ENCODE measurements at places on chromosomes 3 and 15.

DNA sequence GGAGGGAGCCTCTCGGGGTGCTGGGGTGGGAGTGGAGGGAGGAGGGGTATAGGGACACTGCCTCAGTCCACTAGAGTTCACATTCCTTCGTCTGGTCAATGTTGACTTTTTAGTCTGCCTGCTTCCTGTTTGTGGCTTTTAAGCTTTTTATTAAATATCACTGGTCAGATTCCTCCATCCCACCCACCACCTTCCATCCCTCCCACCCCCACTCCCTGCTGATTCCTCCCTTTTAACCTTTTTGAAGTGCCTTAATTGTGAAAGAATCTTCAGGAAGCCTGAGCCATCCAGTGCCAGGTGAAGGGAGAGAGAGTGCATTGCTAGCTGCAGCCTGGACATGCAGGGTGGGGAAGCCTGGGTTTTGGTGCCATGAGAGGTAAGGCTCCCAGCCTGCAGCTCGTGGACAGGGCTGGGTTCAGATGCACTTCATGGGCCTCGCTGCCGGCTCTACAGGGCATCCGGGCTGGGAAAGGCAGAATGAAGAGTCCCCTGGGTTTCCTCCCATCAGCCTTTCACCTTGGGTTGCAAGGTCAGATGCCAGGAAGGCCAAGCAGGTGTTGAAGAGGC is 105.9 kb downstream of the DNAJB8 start:
- DNase-seq: no peak

- DNase-seq: no peak
Measured at GRCh38 chr15:50854601-50855490, 53.6 kb upstream of the AP4E1 start.

DNA sequence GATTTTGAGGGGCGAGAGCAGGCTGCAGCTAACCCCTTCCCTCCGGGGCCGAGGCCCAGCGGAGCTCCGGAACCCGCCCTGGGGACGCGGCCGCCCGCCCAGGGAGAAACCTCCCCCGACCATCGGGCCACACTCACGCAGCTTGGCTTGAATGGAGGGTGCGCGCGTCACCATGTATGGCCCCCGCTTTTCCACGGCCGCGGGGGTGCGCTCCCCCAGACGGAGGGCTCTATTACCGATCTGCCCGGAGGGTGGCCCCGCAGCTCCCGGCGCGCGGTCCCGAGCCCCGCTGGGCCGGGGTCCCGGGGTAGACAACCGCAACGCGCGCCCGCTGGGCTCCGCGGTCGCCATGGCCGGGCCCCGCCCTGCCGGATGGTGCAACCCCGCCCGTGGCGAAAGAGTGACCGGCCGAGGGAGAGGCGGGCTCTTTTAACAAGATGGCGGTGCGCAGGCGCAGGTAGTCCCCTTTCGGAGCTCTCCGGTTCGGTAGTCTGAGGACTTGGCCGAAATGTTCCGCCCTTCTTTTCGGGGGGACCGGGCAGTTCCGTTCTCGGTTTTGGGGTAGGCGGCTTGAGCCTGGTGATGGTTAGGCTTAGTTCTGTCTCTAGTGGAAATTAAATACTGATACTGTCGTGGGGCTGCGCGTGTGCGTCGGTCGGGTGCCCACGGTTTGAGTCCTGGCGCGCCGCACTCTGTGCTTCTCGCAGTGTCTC is at the start of gene FAM219B:
TSS of gene FAM219B (minus strand) at position 402 of the 713 bp plus-strand sequence. CDS start at position 351, 51 bp downstream.
- peak; percentile 84 for DNase-seq

DNA sequence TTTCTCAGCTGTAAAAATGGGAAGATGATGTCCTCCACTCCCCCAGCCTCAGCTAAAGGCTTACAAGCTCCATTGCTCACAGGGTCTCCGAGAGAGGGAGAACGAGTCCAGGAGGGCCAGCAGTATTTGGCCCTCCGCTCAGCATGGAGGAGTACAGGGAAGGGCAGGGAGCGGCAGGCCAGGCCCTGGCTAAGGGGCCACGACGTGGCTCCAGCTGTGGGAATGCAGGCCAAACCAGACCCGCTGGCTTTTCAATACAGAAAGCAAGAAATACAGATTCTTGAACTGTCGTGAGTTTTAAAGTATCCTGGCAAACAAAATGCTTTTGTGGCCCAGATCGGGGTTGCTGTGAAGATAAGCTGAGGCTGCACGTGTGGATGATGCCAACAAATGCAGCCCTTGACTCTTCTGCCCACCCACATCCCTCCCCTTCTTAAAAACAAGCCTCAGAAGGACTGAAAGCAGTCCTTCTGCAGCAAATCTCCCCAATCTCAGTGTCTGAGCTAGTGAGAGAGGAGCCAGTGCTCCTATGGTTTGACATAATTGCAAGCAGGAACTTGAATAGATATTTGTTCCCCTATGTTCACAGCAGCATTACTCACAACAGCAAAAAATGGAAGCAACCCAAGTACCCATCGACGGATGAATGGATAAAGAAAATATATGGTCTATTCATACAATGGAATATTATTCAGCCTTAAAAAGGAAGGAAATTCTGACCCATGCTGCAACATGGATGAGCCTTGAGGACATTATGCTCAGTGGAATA is 18.5 kb upstream of the FBLN2 start:
- no peak for DNase-seq

DNA sequence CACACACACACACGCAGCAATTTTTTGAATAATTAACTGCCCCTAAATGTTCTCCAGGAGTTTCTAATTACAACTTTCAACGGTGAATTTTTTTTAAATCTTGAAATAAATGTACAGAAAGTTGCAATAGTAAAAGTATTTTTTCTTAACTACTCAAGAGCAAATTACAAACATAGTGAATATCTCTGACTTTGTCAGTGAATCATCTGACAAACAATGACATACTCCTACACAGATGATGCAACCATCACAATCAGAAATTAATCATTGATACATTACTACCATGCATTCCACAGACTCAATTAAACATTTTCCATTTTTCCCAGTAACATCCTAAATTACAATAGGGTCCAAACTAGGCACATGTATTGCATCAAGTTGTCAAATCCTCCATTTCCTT is 597.3 kb downstream of the NAALADL2 start:
- DNase-seq: no peak

- DNase-seq: peak; percentile 76
Measured at GRCh38 chr15:51982013-51982769, 10.6 kb upstream of the LEO1 start.

DNA sequence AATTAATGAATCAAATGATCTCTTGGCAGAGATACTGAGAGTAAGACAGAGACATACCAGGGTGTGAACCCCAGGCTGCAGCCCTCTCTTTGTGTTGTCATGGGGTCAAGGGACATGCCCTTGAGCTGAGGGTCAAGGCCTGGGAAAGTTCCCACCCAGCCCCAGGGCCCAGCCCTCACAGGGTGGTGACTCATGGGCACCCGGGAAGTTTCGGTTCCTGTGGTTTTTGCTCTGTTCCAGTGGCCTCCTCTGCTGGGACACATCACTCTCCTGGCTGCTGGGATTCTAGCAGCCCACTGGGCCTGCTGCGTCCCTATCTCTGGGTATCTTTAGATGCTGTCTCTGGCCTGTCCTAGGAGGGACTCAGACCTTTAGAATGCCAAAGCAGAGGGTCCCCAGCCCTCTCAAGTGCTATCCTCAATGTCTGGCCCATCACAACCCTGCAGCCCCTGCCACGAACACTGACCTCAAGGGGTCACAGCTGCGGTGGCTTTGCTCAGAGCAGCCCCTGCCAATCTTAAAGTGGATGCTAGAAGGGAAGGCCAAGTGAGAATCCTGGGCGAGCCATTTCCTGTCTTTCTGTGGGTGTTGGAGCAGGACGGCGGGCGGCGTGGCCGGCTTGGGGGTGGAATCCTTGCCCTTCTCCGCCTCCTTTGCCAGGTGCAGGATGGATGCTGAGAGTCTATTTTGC is 148.4 kb upstream of the TLE3 start:
- DNase-seq: peak; percentile 73

- no peak for DNase-seq
Measured at GRCh38 chr3:13768453-13768852, 111.4 kb downstream of the WNT7A start.

DNA sequence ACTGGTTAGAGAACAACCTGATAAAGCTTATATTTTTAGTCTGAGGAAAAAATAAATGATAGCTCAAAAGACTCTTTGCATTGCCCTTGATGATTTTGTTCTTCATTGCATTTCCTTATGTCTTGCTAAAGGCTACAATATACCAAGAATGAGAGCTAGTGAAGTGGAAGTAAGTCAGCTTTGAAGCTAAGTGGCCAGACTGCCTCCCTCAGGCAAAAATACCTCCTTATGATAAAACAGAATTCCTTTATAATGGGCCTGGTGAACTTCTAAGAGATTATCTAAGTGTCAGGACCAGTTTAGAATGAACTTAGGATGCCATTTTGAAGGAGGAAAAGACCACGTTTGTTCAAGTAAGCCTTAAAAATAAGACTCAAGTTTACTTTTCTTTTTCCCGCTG is 678.4 kb downstream of the ROBO2 start:
- no peak for DNase-seq

DNA sequence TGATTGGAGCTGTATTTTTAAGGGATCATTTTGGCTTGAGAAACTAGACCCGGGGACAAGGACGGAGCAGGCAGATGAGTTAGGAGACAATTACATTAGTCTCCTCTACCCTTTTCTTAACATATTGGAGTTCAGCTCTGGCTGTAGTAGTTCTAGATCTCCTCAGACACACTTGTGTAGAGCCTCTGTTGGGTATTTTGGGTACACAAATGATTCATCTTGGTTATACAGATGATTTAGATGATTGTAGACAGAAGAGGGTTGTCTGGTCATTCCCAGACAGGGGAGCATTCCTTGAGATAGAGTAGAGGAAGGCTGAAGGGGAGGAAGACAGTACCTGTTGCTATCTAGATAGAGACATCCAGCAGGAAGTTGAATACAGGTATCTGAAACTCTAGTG is 43.4 kb downstream of the CD86 start:
- DNase-seq: no peak

DNA sequence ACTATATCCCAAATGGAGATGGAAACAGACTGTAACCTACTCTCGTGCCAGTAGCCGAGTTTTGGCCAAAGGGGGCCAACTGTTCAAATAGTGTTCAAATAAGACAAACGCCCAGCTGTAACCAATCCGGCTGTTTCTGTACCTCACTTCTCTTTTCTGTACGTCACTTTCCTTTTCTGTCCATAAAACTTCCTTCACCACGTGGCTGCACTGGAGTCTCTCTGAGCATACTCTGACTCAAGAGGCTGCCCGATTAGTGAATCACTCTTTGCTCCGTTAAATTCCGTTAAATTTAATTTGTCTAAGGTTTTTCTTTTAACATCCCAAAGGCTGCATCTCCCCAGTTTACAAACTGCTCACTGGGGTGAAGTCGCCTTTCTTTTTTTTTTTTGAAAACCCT is 219.2 kb upstream of the P2RY1 start:
- no peak for DNase-seq

- no peak for DNase-seq
Measured at GRCh38 chr15:47652328-47652727, 65.0 kb upstream of the SEMA6D start.

GRCh38 chr3:143654906-143655305 is 193.4 kb downstream of the SLC9A9 start:
- no peak for DNase-seq

GRCh38 chr3:178386880-178387279 is 149.4 kb upstream of the KCNMB2 start:
- DNase-seq: no peak

GRCh38 chr15:100980410-100981046 is 61.4 kb downstream of the LRRK1 start:
- DNase-seq: no peak

DNA sequence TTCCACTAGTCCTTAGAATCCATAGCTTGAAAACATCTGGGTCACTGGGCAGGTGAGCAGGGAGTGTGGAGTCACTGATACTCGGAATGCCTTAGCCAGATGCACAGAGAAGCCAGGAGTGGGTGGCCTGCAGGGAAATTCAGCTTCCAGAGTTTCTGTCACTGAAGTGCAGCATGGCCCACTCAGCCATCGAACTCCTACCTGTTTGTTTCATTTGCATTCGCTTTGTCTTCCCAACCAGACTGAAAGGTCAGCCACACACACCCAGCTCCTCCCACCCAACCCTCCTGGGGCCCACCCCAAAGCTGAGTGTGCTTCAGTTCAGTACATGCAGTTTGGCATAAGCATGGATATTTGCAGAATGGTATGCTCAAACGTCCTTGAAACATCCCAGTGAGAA is 124.5 kb upstream of the ATP10A start:
- DNase-seq: no peak

GRCh38 chr3:32354362-32354778 is 37.3 kb upstream of the CMTM7 start:
- no peak for DNase-seq

- DNase-seq: no peak
Measured at GRCh38 chr3:10532939-10533736, 27.8 kb upstream of the ATP2B2 start.

DNA sequence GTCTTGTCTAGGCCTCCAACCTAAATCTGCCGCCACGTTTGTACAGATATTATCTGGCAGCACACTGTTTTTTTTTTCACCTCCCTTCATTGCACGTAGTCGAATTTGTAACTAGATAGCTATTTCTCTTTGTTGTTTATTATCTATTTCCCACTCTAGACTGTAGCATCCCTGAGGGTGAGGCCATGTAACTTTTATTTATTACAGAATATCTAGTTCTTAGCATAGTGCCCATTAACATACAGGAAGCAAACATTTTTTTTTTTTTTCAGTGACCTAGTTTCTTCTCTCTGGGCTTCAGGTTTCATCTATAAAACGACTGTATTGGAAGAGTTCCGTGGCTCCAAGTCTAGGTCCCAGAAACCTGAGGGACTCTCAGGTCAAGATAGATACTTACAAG is 354.3 kb downstream of the FGF12 start:
- DNase-seq: no peak

- DNase-seq: no peak
Measured at GRCh38 chr15:99268431-99268830, 17.1 kb downstream of the LRRC28 start.

DNA sequence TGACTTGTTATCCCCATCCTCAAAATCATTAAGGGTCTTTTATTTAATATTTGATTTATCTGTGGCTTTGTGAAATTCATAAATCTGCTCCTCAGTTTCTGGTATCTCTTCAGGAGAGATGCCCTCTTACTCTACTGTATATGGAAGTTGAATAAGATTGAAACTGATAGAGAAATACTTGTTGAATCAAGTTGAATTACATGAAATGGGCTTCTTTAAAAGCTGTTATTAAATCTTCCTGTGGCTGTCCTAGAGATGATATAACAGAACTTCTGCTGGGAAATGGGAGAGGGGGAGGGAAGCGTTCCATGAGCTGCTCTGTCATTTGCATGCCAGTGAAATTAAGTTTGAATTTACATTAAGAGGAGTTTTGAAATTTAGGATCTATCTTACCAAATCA is 494.4 kb upstream of the TPRG1 start:
- no peak for DNase-seq

- no peak for DNase-seq
Measured at GRCh38 chr3:64266983-64267382, 41.7 kb upstream of the PRICKLE2 start.

- no peak for DNase-seq
Measured at GRCh38 chr3:185555860-185556347, 3.5 kb upstream of the LIPH start.
